ENCODE measurements at places on chromosomes 6 and 20. TPM values are rescaled to one million over a fixed set of nuclear protein-coding genes. Genes with fewer than 3 reads are reported as not detected.

SLC4A11 gene
- total RNA-seq, result 3.1 TPM

SMIM26 gene
- total RNA-seq, result 119 TPM

PPIL6 gene
- total RNA-seq, result 6.0 TPM

VSTM2L gene
- total RNA-seq, result 43.3 TPM

C20orf202 gene
- not detected for total RNA-seq

AGER gene
- total RNA-seq, result not detected

NQO2 gene
- 17.5 TPM for total RNA-seq

CDH26 gene
- 0.72 TPM for total RNA-seq

OR2H1 gene
- total RNA-seq, result not detected

NKAIN2 gene
- total RNA-seq, result not detected

CCR6 gene
- total RNA-seq, result not detected
